ENCODE measurements at places on chromosomes 12 and 14.
A peak's percentile ranks its signal among the peaks of the same experiment; 100 is the strongest.

DNA sequence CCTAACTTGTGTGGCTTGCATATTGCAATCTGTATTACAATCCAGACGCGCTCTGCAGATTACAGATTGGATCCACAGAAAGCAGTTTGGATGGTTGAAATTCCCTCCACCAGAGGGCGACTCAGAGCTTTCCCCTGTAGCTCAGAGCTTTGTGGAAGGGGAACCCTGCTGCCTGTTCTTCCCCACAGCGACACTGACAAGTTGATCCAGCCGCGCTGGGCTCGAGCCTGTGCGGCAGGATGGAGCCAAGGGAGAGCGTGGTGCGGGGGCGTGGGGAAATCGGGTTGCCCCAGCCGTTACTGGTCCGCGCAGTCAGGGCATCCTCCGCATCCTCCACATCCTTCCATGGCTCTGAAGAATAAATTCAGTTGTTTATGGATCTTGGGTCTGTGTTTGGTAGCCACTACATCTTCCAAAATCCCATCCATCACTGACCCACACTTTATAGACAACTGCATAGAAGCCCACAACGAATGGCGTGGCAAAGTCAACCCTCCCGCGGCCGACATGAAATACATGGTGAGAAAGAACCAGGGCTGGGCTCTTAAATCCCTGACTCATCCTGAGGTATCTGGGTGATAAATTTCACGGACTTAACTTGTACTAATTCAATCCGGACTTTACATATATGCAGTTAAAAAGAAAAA lies at the start of gene GLIPR1L1:
GLIPR1L1 (plus strand) TSS at position 287 of the 647 bp plus-strand sequence; CDS start at position 346, 59 bp downstream.
- peak; percentile 86 for DNase-seq

GRCh38 chr14:54673193-54674045 lies 106.5 kb downstream of the SAMD4A start:
- DNase-seq, result no peak

- no peak for DNase-seq
Observed at GRCh38 chr12:130251236-130251780, 86.4 kb upstream of the PIWIL1 start.

GRCh38 chr14:104975481-104976197 lies 2.5 kb downstream of the AHNAK2 start:
- DNase-seq, result no peak

All from H1 (cell line).